Pons (tissue), 1 donor: ENCODE measurements at places on chromosomes 7 and 10.

GRCh38 chr7:54885285-54885684 lies 126.3 kb upstream of the SEC61G start:
- DNase-seq = no peak

GRCh38 chr10:46264737-46265368 lies 21.9 kb upstream of the ANTXRL start:
- no peak for DNase-seq

DNA sequence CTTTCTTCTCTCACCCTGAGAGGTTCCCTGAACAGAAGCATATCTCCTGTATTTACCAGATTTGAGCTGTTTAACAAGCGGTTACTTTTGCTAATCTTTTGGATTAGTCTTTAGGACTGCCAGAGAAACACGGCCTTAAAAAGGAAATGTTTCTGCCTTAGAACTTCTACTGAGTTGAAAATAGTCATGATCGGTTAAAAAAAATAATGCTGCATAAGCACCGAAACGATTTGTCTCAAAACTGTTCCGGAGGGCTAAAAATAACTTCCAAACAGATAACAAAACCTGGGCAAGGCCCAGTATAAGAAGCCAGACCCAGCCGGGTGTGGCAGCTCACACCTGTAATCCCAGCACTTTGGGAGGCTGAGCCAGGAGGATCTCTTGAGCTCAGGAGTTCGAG lies 43.3 kb upstream of the CYTH3 start:
- no peak for DNase-seq

- no peak for DNase-seq
These were observed 21.3 kb downstream of the GCK start for GRCh38 chr7:44167920-44168319.

DNA sequence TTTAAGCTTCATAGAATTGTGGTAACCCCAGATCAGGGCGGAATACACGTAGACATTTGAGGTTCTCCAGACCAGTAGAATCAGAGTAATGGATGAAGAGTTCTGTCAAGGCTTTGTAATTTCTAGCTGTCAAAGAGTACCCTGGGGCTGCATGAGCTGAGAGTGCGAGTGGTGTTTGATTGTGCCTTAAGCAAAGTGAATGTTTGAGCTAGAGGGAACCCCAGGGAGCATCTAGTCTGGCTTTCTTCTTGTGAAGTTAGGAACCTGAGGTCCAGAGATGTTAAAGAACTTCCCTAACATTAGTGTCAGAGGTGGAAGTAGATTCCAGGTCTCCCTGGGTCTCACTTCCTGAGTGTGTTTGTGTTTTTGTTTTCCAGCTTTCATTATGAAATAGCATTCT lies 212.3 kb upstream of the FZD1 start:
- DNase-seq = no peak

DNA sequence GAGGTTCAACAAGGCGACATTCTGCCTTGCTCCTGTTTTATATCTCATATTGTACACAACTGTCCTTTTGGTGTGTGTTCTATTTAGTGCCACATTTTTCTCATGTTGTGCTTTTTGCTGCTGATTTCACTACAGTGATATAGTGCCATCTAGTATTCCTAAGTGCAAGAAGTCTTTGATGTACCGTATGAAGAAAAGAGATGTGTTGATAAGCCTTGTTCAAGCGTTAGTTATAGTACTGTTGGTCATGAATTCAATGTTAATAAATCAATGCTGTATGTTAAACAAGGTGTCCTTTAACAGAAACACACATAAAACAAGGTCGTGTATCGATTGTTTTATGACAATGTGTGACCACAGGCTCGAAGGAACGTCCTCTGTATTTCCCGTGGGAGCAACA lies 939.4 kb downstream of the GATA3 start:
- no peak for DNase-seq

- no peak for DNase-seq
These were observed 68.6 kb downstream of the ALOX5 start for GRCh38 chr10:45442662-45443061.

DNA sequence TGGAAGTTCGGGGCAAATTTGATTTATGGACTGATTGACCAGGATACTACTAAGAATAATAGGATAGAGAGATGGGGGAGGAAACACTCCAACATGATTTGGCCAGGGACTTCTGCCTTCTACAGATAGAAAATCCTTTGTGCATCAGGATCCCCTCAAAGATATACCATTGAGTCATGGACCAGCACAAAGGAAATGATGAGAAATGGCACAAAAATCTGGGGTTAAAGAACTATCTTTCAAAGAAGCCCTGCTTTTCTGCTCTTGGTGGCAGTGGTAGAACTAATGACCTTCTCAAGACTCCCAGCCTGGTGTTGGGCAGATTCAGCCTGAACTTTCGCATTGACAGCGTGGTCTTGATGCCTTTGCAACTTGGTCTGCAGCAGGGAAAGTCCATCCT lies 27.6 kb upstream of the LAMB1 start:
- no peak for DNase-seq

DNA sequence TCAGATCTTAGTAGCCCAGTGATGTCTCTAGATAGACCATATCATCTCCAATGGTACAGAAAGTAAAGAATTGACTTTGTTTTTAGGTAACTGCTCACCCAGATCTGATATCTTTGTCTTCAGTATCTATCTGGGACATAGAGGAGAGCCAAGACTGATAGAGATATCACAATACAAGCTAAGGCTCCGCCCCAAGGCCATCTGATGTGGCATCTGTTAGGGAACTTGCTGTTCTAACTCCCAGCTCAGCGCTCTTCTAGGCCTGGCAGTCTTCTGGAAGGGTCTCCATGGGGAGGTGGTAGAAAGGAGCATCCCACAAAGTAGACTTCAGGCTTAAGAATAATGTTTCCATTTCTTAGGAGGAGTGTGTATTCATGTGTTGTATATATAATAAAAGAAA lies 88.4 kb upstream of the SAMD8 start:
- DNase-seq = no peak

GRCh38 chr7:80137410-80137809 lies 2.8 kb downstream of the GNAI1 start:
- DNase-seq = no peak

DNA sequence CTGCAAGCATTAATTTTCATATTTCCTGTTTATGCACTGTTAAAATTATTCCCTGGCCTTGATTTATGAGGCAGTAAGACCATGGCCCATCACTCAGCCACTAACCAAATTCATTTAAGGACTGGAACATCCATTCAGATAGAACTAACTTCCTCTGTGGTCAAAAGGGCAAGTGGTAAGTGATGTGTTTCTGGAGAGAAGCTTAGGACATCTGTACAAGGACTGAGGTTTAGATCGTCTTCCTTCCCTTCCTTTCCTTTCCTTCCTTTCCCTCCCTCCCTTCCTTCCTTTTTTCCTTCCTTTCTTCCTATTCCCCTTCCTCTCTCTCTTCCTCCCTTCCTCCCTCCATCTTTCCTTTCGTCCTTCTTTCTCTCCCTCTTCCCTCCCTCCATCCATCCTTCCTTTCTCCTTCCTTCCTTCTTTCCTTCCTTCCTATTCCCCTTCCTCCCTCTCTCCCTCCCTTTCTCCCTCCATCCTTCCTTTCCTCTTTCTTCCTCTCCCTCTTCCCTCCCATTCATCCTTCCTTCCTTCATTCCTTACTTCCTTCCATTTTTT lies 1019.4 kb downstream of the TYW1 start:
- DNase-seq = no peak

- DNase-seq = peak; percentile 91
These were observed 5.0 kb downstream of the HBP1 start for GRCh38 chr7:107173691-107174406.

DNA sequence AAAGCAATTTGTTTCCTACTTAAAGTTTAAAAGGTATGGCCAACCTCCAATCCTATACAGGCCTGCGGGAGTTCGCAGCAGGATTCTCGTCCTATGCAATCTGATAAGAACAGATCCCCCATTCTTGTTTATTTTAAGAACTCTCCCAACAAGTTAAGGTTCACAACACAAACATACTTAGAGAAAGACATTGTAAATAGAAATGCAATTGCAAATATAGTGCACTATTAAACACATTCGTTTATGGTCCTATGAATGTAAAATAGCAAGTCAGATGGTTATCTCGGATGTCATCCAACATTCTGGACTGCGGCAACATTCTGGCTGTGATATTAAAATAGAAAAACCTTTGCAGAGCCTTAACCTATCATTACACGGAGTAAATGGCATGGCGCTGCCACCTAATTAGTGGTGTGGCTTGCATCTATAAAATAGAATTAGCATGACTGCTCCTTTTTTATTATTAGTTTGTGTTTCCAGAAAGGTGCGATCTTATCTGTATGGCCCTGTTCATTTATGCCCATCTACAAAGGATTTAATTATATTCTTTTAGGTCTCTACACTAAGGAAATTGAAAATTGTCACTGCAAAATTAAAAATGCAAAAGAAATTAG lies 37.0 kb downstream of the BEND7 start:
- DNase-seq = no peak

DNA sequence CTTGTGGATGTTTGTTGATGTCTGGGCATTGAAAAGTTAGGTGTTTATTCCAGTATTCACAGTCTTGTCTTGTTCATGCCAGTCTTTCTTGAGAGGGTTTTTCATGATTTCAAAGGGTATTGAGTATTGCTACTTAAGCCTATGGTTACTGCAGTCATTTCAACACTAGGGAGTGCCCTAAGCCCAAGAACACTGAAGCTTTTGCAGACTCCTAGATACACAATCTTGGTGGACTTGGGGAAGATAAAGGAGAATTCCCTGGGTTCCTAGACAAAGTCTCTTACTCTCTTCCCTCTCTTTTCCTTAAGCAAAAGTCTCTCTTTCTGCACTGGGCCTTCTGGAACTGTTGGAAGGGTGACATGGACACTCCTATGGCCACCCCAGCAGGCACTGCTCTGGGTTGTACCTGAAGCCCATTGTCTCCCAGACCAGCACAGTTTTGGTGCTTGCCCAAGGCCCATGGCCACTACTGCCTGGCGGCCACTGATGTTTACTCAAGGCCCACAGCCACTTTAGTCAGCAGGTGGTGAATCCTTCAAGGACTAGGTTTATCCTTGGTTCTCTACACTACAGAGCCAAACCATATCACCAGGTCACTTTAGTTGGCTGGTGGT lies 24.9 kb downstream of the SAMD9 start:
- no peak for DNase-seq

- DNase-seq = no peak
These were observed 105.4 kb upstream of the ZMIZ1 start for GRCh38 chr10:78963074-78964034.

DNA sequence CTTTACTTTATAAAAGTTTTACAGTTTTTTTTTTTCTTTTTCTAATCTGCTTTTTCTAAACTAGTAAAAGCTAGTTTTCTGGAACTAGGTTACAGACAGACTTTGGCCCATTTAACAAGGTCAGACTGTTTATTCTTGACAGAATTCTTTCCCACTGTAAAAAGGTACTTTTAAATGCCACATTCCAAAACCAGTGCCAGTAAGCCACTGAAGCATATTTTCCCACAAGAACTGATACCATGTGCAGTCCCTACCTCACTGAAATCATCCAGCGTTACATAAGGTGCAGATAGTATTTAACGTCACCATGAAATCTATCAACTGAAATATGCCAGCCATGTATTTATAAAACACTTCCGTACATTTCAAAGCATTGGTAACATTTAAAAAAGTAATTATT lies 121.6 kb downstream of the CDK6 start:
- no peak for DNase-seq

DNA sequence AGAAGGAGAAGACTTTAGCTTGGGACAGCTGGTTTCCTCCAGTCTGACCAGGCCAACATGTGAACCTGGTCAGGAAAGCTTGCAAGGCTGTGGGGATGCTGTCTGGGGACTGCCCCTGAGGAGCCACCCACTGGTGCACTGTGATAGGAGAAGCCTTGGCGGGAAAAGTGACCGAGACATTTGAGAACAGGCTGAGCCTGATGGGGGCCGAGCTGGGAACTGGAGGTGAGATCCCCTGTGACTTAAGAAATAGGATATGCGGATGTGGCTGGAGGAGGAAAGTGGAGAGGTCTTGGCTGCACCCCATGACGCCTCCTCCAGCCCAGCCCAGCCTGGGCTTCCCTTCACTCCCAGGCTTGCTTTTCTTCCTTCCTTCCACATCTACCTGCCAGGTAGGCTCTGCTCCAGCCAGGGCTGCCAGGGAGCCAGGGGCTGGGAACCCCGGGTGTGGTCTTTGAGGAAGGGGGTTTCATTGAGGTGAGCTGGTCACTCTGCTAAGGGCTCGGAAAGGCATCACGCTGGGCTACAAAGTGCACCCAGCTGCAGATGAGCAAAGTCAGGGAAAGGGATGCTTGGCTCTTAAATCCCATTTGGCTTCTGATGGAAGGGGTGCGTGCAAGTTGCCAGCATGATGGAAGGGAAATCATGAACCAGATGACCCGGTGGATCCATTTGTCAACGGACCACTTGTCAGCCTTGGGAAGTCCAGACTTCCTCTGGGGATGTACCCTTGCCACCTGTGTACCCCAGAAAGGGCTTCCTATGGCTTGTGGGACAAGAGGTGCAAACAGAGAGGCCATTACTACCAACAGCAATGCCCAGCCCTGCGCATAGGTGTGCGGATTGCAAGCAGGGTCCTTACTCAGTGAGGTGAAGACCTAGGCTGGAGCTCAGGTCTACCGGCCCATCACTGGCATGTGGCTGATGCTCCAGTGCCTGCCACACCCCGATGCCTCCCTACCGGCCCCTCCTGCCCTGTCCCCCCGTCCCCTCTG lies 66.3 kb downstream of the C10orf143 start:
- no peak for DNase-seq

GRCh38 chr10:110068780-110069179 lies 61.0 kb downstream of the ADD3 start:
- DNase-seq = no peak

DNA sequence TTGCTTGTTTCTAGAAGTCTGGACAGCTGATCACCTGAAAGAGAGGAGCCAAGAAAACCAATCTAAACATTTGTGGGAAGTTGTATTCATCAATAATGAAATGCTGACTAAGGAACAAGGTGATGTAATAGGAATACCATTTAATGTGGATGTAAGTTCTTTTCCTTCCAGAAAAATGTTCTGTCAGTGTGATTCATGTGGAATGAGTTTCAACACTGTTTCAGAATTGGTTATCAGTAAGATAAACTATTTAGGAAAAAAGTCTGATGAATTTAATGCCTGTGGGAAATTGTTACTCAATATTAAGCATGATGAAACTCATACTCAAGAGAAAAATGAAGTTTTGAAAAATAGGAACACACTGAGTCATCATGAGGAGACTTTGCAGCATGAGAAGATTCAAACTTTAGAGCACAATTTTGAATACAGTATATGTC lies 39.8 kb upstream of the ZNF37A start:
- no peak for DNase-seq

DNA sequence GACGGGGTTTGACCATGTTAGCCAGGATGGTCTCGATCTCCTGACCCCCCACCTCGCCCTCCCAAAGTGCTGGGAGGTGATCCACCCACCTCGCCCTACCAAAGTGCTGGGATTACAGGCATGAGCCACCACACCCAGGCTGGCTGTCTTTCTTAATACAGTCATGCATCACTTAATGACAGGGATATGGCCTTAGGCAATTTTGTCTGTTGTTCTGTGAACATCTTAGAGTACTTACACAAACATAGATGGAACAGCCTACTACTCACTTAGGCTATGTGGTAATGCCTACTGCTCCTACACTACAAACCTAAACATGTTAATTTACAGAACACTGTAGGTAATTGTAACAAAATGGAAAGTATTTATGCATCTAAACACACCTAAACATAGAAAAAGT lies 106.6 kb upstream of the KCNMA1 start:
- no peak for DNase-seq
